MG63 (cell line): ENCODE measurements at places on chromosomes 12 and 14.

DNA sequence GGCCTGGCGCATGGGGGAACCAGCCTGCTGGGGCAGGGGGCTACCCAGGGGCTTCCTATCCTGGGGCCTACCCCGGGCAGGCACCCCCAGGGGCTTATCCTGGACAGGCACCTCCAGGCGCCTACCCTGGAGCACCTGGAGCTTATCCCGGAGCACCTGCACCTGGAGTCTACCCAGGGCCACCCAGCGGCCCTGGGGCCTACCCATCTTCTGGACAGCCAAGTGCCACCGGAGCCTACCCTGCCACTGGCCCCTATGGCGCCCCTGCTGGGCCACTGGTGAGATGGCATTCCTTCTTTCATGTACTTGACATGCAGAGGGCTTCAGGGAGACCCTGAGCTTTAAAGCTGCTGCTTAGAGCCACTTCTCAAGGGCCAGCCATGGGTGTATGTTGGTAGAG, 9.0 kb downstream of the LGALS3 start:
- DNase-seq = no peak

- DNase-seq = no peak
These were observed 86.1 kb downstream of the NCOR2 start for GRCh38 chr12:124481257-124481750.

DNA sequence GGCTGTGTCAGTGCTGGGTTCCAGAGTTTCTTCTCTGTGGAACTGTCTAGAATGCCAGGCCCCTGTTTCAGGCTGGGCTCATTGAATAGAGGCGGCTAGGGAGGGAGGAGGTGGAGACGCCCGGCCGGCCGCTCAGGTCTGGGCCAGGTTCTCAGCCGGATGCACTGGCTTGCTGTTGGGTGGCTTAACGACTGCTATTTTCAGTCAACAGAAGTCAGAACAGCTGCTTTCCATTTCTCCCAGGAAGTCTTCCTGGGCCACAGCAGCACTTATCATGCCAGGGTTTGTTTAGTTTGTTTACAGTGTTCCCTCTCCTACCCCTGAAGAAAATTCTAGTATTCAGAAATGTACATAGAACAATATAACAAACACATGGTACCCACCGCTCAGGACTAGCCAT, 26.0 kb upstream of the VPS37B start:
- no peak for DNase-seq

DNA sequence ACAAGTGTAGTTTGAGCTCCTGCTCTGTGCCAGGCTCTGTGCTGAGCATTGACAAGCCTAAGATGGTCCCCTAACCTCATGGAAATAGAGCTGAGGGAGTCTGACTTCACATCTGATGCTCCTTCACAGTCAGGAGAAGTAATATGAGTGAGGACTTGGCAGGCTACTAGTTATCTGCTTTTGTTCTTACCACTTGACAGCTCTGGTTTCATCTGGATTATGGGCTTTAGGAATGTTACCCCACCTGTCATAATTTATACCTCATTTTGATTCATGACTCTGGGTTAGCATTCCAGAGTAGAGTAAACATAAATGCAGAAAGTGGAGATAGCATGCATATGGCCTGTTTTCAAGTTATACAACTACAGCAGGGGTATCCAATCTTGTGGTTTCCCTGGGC, 40.5 kb downstream of the ATP6V1D start:
- DNase-seq = no peak

DNA sequence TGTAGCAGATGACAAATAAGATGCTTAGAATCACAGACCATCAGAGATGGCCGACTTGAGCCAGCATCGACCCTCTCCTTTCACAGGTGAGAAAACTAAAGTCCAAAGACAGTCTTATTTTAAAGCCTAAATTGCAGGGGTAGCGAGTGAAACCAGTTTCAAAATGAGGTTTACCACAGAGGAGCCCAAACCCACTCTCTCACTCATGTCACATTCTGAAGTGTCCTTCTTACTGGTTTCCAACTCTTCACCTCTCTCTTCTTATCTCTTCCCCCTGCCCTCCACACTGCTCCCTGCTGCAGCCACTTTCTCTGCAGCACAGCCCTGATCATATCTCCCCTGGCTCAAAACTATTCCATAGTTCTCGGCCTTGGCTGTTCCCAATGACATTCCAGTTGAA, 57.0 kb upstream of the NID2 start:
- no peak for DNase-seq

DNA sequence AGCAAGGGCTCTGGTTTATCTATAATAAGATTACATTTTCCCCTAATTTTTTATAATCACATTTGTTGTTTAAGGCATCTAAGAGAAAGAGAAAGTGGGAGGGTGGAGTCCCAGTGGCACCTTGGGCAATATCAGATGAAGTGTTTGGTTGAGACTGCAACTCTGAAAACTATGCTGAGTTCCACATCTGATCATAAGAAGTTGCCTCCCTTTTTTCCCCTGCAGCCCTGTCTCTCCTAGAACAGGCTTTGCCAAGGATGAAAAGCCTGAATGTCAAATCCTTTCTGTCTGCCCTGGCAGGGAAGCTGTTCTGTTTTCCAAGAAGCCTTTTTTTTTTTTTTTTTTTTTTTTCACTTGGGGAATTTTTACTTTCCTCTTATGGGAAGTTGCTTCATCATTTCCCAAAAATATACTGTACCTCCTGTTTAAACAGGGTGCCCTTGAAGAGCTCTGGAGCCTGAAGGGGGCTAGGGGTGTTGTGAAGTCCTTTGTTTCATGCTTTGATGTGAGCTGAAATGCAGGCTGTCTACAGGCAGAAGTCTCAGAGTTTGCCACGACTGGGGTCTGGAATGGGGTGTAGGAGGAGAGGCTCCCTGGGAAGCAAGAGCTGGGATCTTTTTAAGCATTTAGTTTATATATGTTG, 71.3 kb downstream of the SUSD6 start:
- no peak for DNase-seq
